Small intestine (tissue), 16 donors: ENCODE measurements at places on chromosomes 13 and 19.

- H3K27ac ChIP-seq, result no peak overlapping the region
- no peaks in the 10 kb centered on the region for H3K36me3 ChIP-seq
- no peak for DNase-seq
- no peak overlapping the region for H3K4me3 ChIP-seq
- H3K4me1 ChIP-seq, result no peaks in the 10 kb centered on the region
- H3K27me3 ChIP-seq, result no peaks in the 10 kb centered on the region
These were observed 524.5 kb downstream of the GPC6 start for GRCh38 chr13:93751117-93751516.

DNA sequence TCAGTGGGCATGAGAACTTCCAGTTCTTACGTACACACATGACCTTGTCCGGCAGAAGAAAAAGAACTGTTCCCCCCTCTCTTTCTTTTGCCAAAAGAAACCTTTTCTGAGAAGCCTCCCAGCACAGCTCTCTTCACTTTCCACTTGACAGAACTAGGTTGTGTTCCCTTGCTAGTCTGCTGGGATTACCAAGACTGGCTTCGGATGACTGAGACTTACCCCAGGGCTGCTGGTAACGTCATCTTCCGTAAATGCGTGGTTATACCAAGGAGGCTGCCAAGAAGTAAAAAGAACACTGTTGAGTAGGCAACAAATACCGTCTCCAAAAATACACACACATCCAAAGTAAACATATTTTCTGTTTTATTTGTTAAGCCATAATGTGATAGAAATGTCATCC, 908.2 kb downstream of the EFNB2 start:
- H3K4me3 ChIP-seq, result no peak overlapping the region

GRCh38 chr19:18263324-18264136, 10.7 kb downstream of the IQCN start:
- DNase-seq, result peak; percentile 1
- H3K27me3 ChIP-seq, result no peaks in the 10 kb centered on the region
- no peak overlapping the region for H3K27ac ChIP-seq

DNA sequence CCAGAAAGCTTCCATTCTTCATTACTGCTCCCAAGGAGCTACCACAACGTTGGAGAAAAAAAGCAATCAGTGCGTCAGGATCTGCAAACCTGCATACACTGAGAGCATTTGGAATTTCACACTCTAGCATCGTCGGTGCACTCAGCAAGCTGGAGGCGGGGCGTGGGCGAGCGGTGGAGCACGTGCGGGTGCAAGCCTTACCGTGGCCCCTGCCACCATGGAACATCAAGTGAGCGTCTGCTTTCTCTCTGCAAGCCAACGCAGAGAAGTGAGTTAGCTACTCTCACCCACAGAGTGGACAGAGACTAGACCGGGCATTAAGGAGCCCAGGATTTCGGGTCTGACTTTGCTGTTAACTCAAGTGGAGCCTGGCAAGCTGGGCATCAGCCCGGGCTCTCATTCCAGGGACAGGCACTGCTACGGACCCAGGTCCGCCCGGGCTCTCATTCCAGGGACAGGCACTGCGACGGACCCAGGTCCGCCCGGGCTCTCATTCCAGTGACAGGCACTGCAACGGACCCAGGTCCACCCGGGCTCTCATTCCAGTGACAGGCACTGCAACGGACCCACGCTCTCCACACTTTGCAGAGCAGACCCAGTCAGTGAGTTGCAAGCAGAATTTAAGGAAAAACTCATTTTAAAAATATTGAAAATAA, 124.1 kb upstream of the SPACA7 start:
- no peak overlapping the region for H3K4me3 ChIP-seq
- no peak overlapping the region for H3K27ac ChIP-seq
- no peaks in the 10 kb centered on the region for H3K36me3 ChIP-seq
- no peaks in the 10 kb centered on the region for H3K4me1 ChIP-seq
- no peak for DNase-seq
- H3K27me3 ChIP-seq, result no peaks in the 10 kb centered on the region

GRCh38 chr19:45496349-45496953, 396 bp downstream of the RTN2 start:
- no peaks in the 10 kb centered on the region for H3K36me3 ChIP-seq
- peaks cover 77% of the 10 kb centered on the region for H3K27me3 ChIP-seq
- no peak overlapping the region for H3K27ac ChIP-seq
- peak; percentile 31 for DNase-seq

DNA sequence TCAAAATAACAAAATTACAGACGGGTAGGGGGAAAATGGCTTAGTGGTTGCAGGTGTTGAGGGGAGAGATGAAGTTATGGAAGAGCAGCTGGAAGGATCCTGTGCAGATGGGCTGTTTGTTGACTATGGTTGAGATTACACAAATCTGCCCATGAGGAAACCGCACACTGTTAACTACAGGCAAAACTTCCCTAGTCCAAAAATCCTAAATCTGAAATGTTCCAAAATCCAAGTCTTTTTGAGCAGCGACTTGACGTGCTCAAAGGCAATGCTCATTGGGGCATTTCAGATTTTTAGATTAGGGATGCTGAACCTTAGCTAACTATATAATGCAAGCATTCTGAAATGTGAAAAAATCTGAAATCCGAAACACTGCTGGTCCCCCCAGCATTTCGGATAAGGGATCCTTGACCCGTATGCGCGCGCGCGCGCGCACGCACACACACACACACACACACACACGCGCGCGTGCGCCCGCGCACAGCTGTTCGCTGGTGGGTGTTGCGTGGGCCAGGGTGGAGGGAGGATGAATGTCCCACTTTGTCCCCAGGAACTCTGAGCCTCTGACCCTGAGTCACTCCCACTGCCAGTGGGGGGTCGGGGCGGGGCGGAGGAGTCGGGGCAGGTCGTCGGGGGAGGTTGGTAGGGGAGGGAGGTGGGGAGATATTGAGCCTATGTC, 6.8 kb downstream of the F2RL3 start:
- H3K27me3 ChIP-seq, result no peaks in the 10 kb centered on the region
- H3K27ac ChIP-seq, result peak overlapping the region; percentile 59
- peak; percentile 44 for DNase-seq
- H3K36me3 ChIP-seq, result no peaks in the 10 kb centered on the region
- peak overlapping the region; percentile 43 for H3K4me3 ChIP-seq
